PC-9 (cell line): ENCODE measurements at places on chromosomes 16 and 17. TPM values are rescaled to one million over a fixed set of nuclear protein-coding genes. Genes with fewer than 3 reads are reported as not detected.

The TEX19 gene
- 0.24 and 0.28 TPM in 2 replicates for total RNA-seq

The GSG1L gene
- not detected in 2 replicates for total RNA-seq

The TLCD2 gene
- 6.1 and 6.7 TPM in 2 replicates for total RNA-seq

The HS3ST4 gene
- not detected in 2 replicates for total RNA-seq

DNA sequence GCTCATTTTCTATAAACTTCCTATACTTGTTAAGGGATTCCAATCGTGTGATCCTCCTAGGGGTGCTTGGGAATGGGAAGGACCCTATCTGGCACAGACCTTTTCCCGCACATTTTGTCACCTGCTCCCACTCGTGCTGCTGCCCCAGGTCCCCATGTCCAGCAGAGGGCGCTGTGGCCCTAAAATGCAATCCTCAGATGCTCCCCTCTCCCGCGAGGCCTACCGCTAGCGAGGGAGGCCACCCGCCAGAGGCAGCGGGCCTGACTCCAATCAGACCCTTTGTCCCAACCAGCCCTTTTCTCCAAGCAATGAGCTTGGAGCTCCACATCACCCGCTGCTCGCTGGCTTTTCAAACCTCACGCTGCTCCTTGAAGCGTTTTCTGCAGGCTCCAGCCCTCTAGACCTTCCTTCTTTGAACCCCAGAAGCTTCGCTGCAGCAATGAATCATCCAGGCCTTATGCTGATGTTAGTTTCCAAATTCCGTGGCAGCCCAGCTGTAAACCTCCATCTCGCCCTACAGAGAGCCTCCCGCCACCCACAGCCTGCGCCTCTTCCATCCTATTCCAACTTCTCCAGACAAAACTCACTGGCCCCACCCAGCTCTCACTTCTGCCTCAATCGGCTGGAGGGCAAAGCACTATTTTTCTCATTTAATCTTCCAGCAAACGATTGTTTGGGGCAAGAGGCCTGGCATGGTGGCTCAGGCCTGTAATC lies 23.6 kb upstream of the FZD2 start:
- H3K27me3 ChIP-seq, result no peaks in the 10 kb centered on the region
- DNase-seq, result peak; percentile 85
- H3K4me3 ChIP-seq, result no peak overlapping the region
- H3K27ac ChIP-seq, result no peak overlapping the region
- H3K36me3 ChIP-seq, result no peaks in the 10 kb centered on the region

DNA sequence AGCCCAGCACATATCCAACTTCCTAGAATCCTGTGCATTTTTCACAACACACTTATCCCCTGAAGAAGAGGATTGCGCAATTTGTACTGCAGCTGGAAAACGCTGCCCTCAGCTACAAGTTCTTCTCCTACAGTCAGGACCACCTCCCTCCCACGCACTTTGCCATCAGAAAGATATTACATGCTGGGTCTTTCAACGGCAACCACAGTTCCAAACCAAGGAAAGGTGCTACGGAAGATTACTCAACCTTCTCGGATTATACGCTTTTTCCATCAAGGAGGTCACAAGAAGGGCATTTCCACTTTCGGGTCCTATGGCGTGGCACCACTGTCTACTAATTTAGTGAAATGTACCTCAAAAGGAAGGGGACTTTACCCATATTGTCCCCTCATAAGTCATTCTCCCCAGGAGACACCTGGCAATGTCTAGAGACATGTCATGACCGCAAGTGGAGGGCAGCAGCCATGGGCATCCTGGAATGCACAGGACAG lies 35.2 kb downstream of the USP7 start:
- no peak for DNase-seq
- no peak overlapping the region for H3K27ac ChIP-seq
- H3K4me1 ChIP-seq, result no peaks in the 10 kb centered on the region
- H3K4me3 ChIP-seq, result no peak overlapping the region

DNA sequence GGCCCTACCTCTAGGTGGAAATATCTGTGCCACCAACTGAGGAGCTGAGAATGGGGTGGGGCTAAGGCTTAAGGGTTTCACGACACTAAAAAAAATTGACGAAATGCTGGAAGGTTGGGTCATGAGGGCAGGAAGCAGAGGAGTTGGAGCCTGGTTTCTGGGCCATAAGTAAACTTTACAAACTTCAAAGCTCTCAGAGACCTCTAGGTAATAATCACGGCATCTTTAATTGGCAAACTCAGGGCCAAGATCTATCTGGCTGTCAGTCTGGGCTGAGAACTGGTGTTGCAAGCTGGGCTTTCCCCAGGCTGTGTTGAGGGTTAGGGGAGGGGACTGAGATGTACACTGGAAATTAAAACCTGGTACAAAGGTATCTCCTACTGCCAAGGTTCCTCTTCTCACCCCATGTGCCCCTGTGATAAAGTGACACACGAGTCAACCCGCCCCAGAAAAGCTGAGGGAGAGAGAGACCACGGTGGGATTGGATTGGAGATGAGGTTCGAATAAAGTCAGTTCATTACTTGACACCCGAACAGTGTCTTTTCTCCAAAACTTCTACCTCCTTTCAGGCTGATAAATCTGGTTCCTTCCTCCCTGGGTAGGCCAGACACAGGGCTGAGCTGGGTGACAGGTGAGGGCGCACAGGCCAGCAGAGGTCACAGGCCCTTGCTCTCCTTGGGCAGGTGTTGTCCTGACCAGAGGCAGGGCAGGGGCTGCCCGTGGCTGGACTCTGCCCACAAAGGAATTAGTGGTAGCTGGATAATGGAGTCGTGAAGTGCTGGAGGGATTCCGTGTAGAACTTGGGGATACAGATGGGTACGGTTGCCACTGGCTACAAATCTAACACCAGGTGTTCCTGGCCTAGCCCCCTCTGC lies 4.0 kb upstream of the ZNF768 start:
- H3K4me1 ChIP-seq, result peaks cover 36% of the 10 kb centered on the region
- H3K4me3 ChIP-seq, result no peak overlapping the region
- no peak for DNase-seq
- no peaks in the 10 kb centered on the region for H3K27me3 ChIP-seq
- 0 out of 2 replicates have a peak, but pooled peaks cover 13% of the 10 kb centered on the region for H3K36me3 ChIP-seq
- no peak overlapping the region for H3K27ac ChIP-seq

- DNase-seq, result no peak
- peaks cover 18% of the 10 kb centered on the region for H3K4me1 ChIP-seq
- no peaks in the 10 kb centered on the region for H3K27me3 ChIP-seq
- no peak overlapping the region for H3K4me3 ChIP-seq
- H3K36me3 ChIP-seq, result no peaks in the 10 kb centered on the region; the same call in 1 of the 2 replicates
Observed at GRCh38 chr16:19242987-19243575, 42.5 kb upstream of the CLEC19A start.

- no peaks in the 10 kb centered on the region for H3K36me3 ChIP-seq
- H3K27me3 ChIP-seq, result no peaks in the 10 kb centered on the region
- H3K27ac ChIP-seq, result no peak overlapping the region
- DNase-seq, result no peak
Observed at GRCh38 chr17:55770196-55770870, 19.5 kb downstream of the PCTP start.

DNA sequence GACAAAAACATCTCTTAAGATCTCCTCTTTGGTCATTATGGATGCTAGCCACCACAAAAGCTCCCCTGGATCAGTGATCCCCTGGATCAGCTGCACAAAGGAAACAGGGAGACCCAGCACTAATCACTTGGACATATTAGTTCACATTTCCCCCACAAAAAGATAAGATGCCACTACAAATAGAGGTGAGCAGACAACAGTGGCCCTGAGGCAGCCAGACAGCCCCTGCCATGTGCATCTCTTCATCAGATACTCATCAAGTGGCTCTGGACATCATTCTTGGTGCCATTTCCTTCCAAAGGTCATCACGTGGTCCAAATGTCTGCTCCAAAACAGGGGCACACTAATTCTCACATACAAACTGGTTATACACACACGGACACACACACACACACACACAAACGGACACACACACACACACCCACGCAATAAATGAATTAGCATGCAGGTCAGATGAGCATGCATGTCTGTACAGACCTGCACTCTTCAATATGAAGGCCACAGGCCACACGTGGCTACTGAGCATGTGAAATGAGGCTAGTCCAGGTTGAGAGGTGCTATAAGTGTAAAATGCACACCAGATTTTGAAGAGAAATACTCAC lies 4.1 kb downstream of the USP36 start:
- H3K4me3 ChIP-seq, result no peak overlapping the region
- no peak overlapping the region for H3K27ac ChIP-seq
- H3K27me3 ChIP-seq, result no peaks in the 10 kb centered on the region
- peaks cover 9% of the 10 kb centered on the region for H3K4me1 ChIP-seq
- DNase-seq, result no peak
- 0 out of 2 replicates have a peak, but pooled peaks cover 6% of the 10 kb centered on the region for H3K36me3 ChIP-seq

GRCh38 chr17:68840073-68840472 lies 115.1 kb downstream of the ABCA8 start:
- H3K36me3 ChIP-seq, result no peaks in the 10 kb centered on the region
- DNase-seq, result no peak
- H3K4me1 ChIP-seq, result no peaks in the 10 kb centered on the region
- no peak overlapping the region for H3K4me3 ChIP-seq
- no peak overlapping the region for H3K27ac ChIP-seq
- no peaks in the 10 kb centered on the region for H3K27me3 ChIP-seq

DNA sequence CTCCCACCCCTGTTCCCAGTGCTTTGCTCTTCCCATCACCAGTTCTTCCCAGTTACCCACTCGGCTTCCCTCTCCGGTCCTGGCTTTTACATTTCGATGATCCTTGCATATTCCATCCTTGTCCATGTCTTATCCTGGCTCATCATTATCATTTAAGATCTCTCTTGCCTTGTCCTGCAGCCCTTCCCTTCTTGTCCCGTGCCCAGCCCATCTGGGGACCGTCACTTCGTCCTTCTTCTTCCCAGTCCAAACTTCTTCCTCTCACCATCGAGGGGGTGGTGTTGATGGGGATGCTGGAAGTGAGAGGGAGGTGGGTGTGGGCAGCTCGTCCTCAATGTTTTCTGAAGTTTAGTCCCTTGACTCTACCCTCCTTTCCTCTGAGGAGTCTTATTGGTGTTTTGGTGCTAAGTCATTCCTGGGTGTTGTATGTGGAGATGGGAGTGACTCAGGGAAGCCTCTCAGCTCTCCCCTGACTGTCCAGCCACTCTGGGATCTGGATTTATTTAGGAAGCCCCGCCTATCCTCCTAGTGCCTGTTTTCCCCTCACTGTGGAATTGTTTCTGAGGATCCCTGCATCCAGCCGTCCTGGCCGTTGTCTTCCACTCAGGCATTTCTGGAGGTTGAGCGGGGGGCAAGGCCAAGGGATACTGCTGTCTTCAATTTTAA lies 975 bp downstream of the SNX29 start:
- H3K27ac ChIP-seq, result peak overlapping the region; percentile 44
- peaks cover 19% of the 10 kb centered on the region; the same call in 1 of the 2 replicates for H3K4me1 ChIP-seq
- peak overlapping the region; percentile 93 for H3K4me3 ChIP-seq
- no peaks in the 10 kb centered on the region for H3K36me3 ChIP-seq
- no peaks in the 10 kb centered on the region for H3K27me3 ChIP-seq
- DNase-seq, result peak; percentile 48
